ENCODE measurements at places on chromosomes 3 and 15.

- no peak for DNase-seq
These were observed 72.5 kb upstream of the ARHGEF3 start for GRCh38 chr3:56874269-56874668.

- no peak for DNase-seq
These were observed 684 bp downstream of the RPL4 start for GRCh38 chr15:66503780-66504562.

- DNase-seq: no peak
These were observed 91.2 kb downstream of the MB21D2 start for GRCh38 chr3:192826214-192827006.

DNA sequence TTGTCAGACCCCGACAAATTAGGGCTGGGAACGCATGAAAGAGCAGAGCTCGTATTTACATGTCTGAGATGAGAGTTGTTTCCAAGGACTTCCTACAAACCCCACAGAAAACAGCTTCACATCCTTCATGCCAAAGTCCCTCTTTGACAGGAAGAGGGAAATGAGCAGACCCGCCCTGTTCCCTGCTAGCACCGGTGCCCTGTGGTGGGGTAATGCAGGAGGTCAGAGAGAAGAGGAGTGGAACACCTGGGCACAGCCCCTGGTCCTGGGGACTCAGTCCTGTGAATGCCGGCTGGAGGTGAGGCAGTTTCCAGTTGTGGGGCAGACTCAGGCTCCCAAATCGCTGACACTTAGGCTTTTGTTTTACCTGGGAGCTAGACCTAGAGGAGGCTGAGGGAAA lies 4.0 kb downstream of the PLA2G4D start:
- DNase-seq: no peak

- DNase-seq: no peak
These were observed 26.7 kb upstream of the PIAS1 start for GRCh38 chr15:68027388-68027787.

DNA sequence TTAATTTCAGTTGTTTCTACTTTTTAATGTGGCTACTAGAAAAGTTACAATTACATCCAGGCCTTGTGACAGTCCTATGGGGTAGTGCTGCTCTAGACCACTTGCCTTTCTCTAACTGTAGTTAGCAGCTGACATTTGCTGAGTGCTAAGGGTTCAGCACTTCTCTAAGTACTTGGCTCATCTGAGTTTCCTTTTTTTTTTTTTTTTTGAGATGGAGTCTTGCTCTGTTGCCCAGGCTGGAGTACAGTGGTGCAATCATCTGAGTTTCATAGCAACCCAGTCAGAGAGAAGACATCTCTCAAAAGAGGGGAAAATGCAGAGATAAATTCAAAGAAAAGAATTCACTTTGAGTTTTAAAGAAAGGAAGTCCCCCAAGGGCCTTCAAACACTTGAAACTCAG lies 130.8 kb downstream of the MYLK start:
- no peak for DNase-seq

- DNase-seq: no peak
These were observed 12.8 kb downstream of the LACTB start for GRCh38 chr15:63134245-63134985.

- no peak for DNase-seq
These were observed 1.8 kb upstream of the MESD start for GRCh38 chr15:80991421-80991820.

DNA sequence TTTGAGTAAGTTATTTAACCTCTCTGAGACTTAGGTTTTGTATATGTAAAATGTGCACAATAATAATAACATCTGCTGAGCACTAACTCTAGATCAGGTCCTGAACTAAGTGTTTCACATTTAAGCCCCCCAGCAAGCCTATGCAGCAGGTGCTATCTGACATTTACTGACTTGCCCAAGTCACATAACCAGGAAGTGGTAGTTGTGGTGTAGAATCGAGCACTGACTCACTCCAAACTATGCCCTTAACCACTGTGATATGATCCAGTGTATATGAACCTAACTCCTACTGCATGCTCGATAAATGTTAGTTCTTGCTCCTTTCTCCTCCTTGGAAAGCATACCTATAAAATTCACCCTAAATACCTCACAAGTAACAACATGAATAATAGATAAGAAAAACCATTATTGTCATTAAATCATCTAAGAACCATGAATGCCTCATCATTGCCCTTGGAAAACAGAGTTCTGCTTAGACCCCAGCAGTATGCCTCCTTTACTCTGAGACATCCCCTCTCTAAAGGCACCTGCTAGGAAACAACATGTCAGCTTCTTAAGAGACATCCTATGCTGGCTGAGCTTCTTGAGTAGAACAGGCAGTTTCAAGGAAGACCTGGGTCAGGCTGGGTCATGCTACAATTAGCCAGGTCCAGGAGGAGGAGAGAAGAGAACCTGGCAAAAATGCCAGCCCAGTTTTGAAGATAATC lies 3.0 kb upstream of the SHC4 start:
- DNase-seq: no peak

GRCh38 chr3:76998555-76998954 lies 41.3 kb upstream of the ROBO2 start:
- no peak for DNase-seq

- DNase-seq: no peak
These were observed 244.7 kb upstream of the ONECUT1 start for GRCh38 chr15:53034767-53035245.

GRCh38 chr15:64891561-64891960 lies 20.1 kb upstream of the ANKDD1A start:
- no peak for DNase-seq

All from caudate nucleus (tissue), 63 donors.